ENCODE measurements at places on chromosomes 11 and 22. TPM values are rescaled to one million over a fixed set of nuclear protein-coding genes. Genes with fewer than 3 reads are reported as not detected.

GRCh38 chr11:76459299-76459698 is 14.5 kb downstream of the EMSY start:
- DNase-seq = no peak

DNA sequence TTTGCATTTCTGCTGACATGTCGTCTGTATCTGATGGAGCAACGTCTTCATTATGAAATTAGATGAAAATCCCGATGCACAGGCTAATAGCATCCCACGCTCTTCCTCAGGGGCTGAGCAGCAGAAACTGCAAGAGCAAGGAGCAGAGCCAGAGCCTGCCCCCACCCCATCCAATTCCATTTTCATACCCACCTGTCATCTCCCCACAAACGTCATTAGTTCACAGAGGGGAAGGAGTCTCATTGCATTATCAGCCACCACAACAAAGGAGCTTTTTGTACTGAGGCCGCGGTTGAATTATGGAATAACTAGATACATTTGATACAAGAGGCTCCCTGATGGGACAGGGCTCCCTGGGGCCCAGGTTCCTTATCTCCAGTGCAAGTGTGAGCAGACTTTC is 515.0 kb downstream of the NTM start:
- no peak for DNase-seq

GRCh38 chr11:64872790-64873488 is 5.5 kb downstream of the EHD1 start:
- no peak for DNase-seq

GRCh38 chr11:23974601-23975000 is 522.3 kb upstream of the LUZP2 start:
- no peak for DNase-seq

- DNase-seq = no peak
Measured at GRCh38 chr11:2921261-2921660, 8.0 kb downstream of the PHLDA2 start.

Gene POU2F3
- total RNA-seq = not detected

Gene KCTD14
- 6.0 TPM for total RNA-seq

GRCh38 chr11:2862395-2863275 is 22.9 kb downstream of the CDKN1C start:
- DNase-seq = no peak

- no peak for DNase-seq
Measured at GRCh38 chr11:68997124-68997994, 15.7 kb downstream of the MRGPRF start.

Gene SLN
- total RNA-seq = 1.5 TPM

Gene UPK3A
- total RNA-seq = not detected

Gene TLCD5
- total RNA-seq = 8.1 TPM

DNA sequence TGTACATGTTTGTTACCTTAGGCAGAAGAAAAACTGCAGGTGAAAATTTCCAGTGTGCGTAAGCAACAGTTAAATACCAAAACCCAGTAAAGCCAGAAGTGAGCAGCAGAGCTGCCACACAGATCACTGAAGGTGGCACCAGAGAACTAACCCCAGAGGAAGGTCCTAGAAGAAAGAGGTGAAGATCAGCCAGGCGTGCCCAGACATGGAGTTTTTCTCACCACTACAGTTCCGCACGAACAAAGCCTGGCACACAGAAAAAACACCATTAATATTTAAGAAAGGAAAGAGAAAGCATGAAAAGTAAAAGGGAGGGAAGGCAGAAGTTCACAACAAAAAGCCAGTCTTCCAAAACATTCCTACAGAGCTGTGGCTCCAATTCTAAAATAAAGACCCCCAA is 60.7 kb downstream of the STK33 start:
- DNase-seq = no peak

- DNase-seq = no peak
Measured at GRCh38 chr11:64710418-64711137, 12.4 kb downstream of the NRXN2 start.

Gene PIK3IP1
- total RNA-seq = 62.1 TPM

Gene SLC43A3
- total RNA-seq = 84.8 TPM

Gene OR1S1
- not detected for total RNA-seq

Gene CRYBA4
- total RNA-seq = not detected

Gene FANCF
- total RNA-seq = 8.6 TPM

Gene IFITM5
- total RNA-seq = not detected

- DNase-seq = no peak
Measured at GRCh38 chr11:104855965-104856364, 42.3 kb downstream of the CASP12 start.

Gene LDHAL6A
- not detected for total RNA-seq

Gene PGR
- 2.2 TPM for total RNA-seq

Gene OR5P2
- total RNA-seq = not detected

Gene CBLIF
- not detected for total RNA-seq

- no peak for DNase-seq
Measured at GRCh38 chr22:46462726-46463371, 74.6 kb downstream of the CELSR1 start.

DNA sequence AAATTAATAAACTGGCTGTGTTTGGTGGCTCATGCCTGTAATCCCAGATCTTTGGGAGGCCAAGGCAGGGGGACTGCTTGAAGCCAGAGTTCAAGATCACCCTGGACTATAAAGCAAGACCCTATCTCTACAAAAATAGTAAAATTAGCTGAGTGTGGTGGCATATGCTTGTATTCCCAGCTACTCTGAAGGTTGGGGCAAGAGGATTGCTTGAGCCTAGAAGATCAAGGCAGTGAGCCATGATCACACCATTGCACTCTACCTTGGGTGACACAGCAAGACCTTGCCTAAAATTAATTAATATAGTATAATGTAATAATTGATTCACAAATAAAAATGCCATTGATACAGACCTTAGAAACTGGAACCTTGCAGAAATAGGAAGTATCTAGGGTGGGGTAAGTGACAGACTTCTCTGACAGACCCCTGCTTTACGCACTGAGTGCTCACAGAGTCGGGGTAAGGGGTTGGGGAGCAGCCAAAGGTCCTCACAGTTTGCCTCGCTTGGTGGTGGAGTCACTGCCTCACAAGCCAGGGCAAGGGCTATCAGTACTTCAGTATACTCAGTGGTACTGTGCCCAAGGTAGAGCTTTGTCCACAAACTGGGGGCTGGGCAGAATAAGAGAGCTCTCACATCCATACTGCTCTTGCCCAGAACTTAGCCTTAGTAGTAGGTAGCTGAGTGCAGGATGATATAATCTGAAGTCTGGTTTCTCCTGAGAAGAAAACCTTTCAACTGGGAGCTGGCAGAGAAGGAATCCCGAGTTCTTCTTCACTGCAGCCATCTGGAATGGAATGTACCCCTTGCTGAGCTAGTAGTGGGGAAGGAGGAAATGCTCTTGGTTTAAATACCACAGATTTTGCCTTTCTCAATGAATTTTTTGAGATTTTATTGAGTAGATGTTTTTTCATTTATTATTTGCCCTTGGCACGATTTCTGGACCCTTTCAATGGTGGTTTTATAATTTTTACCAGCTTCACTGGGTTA is 65.5 kb downstream of the EMSY start:
- DNase-seq = no peak

DNA sequence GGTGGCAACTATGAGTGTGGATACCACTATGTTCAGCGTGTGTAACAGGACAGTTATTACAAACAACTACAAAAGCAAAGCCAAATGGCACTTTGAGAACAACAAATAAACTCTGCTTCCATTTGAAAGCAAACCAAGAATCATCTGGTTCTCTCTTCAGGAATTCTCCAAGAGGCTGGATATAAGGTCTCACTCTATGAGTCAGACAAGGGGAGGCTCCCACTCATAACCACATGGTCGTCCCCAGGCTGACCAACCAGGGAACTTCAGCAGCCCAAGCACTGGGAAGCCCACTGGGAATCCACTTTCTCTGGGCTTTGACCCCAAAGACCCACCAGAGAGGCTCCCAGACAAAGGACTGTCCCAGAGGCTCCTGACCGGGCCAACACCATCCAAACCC is 35.3 kb downstream of the DGCR2 start:
- DNase-seq = no peak

Gene HSPB2
- total RNA-seq = 2.1 TPM

- no peak for DNase-seq
Measured at GRCh38 chr22:40976866-40977700, 25.9 kb downstream of the RBX1 start.

GRCh38 chr22:30821863-30822215 is 127.2 kb downstream of the OSBP2 start:
- DNase-seq = no peak

Data from tibial nerve (tissue), 4 donors.